Posterior cingulate gyrus (tissue), 11 donors: ENCODE measurements at places on chromosomes 7 and 10.

GRCh38 chr7:132435016-132435990 lies 141.0 kb downstream of the PLXNA4 start:
- peak; percentile 67 for DNase-seq

- peak; percentile 46 for DNase-seq
Measured at GRCh38 chr7:6419310-6419773, 28.4 kb downstream of the DAGLB start.

GRCh38 chr10:86292462-86293395 lies 73.9 kb downstream of the GRID1 start:
- no peak for DNase-seq

GRCh38 chr7:128841171-128841690 lies 11.0 kb downstream of the FLNC start:
- no peak for DNase-seq

DNA sequence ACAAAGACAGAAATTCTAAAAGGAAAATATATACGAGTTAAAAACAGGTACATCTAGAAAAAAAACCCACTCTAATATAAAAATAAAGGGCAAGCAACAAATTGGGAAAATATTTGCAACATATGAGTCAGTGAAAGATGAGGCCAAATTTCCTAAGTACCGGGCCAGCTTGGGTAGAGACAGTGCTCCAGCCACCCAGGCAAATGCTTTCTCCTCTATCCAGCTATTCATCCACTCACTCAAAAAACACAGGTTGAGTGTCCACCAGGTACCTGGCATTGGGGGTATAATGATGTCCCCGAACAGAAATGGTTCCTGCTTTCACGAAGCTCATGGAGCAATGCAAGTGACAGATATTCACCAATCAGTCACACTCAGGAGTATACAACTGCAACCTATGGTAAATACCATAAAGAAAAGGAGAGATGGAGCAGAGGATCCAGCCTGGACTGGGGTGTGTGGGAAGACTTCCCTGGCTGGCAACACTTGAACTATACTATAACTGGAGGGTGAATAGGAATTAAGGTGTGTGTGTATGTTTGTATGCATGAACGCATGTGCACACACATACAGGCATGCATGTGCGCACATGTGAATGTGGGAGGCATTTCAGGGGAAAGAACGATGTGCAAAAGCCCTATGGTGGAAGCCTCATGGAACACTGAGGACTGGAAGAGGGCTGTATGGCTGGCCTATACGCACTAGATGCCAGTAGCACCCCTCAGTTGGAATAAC lies 2.3 kb downstream of the ARHGAP22 start:
- DNase-seq: no peak

DNA sequence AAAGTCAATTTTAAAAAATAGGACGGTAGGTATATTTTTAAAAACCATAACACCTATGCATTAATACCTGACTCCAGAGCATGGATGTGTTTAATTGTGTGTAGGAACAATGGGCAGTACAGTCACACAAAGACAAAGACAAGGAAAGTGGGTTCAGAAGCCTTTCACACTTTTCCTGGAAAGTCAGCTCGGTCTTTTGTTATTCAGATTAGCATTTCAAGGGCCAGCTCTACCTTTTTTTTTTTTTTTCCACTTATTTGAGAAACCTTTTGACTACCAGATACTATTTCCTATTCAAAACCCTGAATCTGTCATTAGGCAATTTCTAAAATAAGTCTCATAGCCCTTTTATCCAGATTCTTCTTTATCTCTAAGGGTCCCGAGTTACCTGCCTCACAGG lies 401.9 kb downstream of the PARD3 start:
- DNase-seq: no peak

DNA sequence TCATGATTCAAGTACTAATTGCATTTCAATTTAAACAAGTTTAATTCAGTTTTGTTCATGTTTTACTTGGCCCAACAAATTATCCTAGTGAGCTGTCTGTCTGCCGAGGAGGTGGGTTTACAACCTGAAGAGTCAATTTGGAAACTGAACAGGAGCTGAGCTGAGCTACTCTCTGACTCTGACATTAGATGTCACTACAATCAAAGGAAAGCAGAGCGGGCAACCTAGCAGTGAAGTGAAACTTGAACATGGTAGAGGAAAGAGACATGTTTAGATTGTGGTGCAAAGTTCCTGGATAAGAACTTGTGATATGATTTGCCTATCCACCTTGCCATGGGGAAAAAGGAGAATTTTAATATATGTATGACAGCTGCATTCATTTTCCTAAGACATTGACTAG lies 9.6 kb upstream of the AGR3 start:
- DNase-seq: peak; percentile 65

DNA sequence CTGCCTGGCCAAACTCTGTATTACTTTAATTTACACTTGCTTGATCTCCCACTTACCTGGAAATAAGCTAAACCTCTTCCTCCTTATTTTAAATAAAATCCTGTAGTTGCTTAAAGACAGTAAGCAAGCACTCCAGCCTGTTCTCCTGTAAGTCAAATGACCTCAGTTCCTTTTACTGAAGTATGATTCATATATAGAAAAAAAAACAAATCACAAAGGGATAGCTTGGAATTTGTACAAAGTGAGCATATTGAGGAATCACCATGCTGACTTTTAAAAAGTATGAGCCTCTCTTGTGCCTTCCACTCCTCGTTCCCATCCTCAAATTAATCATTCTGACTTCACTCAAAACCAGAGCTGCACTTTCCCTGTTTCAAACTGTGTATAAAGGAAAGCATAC lies 52.0 kb downstream of the C10orf90 start:
- DNase-seq: no peak

DNA sequence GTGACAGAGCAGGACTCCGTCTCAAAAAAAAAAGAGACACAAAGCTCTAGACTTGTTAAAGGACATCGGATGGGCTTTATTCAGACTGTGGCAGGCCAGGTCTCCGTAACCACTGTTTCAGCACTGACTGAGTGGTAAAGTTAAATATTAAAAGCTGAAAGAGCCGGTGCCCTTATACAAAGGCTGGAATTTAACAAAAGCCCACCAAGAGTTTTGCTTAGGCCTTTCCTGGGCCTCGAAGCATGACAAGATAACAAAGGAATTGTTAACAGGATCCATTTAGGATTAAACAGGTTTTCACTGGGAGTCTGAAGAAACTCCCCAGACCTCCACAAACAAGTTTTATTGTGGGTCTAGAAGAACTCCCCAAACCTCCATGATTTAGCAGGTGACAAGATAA lies 727.8 kb downstream of the TYW1 start:
- no peak for DNase-seq

DNA sequence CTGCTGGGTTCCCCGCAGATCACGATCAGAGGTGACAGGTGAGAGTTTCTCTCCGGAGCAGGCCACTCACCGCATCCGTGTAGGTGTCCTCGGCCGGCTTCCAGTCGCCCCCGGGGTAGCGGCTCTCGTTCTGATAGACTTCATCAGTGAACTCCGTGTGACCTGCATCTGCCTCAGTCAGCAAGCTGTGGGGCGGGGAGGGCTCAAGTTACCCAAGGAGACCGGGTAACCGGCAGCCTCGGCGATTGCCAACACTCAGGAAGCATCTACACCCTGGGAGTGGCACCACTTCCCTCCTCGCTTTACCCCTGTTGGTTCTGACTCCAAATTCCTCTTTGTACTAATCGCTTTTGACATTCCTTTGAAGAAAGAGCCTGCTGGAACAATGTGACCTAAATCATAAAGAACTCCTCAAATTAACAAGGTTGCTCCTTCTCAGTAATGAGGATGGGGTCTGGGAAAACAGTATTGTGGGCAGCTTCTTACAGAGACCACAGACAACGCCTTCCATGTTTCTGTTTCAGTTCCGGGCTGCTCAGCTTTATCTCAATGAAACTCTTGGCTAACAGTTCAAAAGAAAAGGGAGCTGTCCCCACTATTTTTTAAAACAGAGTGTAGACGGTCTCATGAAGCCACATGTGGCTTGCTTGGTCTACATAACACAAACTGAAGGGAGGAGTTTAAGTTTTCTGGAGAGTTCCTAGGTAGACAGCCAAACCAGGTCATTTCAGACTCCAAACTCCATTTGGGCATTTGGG lies 118.1 kb downstream of the MYOF start:
- DNase-seq: peak; percentile 19

GRCh38 chr7:52195664-52196063 lies 839.8 kb upstream of the POM121L12 start:
- no peak for DNase-seq

DNA sequence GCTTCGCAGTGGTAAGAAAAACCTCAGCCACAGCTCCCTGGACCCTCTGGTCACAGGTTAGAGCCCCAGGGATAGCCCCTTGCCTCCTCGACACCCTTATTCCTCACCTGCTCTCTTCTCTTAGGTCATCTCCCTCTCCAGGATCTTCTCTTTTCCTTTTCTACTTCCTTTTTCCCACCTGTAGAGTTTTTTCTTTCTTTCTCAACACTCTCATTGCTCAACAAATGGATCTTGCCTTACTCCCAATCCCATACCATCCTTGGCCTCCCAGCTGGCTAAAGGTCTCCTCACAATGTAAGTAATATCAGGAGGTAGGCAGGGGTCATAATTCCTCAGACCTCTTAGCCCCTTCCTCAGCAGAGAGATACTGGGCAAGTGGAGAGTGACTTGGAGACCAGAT lies 17.2 kb downstream of the WNT8B start:
- DNase-seq: no peak

GRCh38 chr7:29854257-29854938 lies 48.1 kb downstream of the WIPF3 start:
- DNase-seq: no peak

DNA sequence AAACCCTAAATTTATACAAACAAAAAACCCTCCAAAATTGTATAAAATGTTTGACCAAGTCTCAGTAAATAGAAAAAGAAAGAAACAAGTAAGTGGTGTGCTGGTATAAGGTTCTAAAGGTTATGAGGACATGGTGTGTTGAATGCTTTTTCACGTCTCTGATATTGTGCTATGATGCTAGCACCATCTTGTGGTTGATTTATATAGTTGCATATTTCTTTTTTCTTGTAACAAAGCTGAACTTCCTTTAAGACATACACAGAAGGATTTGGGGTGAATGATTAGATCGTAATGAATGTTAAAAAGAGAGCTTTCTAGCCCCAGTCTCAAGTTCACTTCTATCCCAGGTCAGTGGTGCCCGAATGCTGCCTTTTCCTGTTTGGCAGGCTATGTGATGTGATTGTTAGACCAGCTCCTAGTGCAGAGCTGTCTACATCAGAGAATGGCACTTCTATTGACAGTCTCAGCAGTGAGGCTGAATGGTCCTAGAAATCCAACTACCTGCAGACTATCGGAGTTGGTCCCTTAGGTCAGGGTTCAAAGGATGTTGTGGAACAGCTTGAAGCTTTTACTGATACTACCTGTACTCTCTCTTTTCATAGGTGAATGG lies 25.0 kb downstream of the VTI1A start:
- DNase-seq: no peak

DNA sequence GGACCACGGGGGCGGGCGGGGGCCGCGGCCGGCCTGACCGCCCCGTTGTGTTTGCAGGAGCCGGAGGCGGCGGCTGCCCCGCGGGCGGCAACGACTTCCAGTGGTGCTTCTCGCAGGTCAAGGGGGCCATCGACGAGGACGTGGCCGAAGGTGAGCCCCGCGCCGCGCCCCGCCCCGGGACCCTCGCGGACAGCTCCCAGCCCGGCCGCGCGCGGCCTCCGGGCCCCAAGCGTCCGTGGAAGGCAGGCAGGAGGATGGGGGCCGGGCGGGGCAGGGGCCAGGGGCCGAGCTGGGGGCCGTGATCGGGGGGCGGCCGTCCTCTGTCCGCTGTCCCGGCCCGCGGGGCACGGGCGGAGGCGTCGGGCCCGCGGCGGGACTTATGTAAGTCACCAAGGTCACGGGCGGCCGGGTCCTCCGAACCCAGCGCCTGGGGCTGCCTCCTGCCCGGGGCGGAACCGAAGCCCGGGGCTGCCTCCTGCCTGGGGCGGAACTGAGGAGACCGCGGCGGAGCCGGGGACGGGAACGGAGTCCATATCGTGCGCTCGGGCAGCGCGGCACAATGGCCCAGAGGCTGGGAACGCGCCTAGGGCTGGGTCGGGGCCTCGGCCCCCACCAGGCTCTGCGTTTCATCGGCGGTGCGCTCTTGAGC lies 497 bp downstream of the PPP2R2D start:
- DNase-seq: no peak

DNA sequence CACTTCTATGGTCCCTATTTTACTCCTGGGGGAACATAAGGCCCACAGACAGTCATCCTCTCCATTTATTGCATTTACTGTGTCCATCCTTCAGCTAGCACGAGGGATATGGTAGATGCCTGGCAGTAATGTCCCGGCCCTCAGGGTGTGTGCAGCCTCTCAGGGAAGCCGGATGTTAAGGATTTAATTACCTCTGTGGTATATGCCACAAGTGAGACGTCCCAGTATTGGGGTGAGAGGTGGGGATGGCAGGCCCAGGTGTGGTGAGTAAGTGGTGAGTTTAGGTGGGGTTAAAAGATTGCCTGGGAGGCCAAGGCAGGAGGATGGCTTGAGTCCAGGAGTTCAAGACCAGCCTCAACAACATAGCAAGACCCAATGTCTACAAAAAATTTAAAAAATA lies 144.9 kb downstream of the SH3PXD2A start:
- no peak for DNase-seq

GRCh38 chr10:104750291-104750690 lies 109.2 kb downstream of the SORCS3 start:
- no peak for DNase-seq

- DNase-seq: peak; percentile 44
Measured at GRCh38 chr10:12795315-12796110, 206.0 kb downstream of the CCDC3 start.

DNA sequence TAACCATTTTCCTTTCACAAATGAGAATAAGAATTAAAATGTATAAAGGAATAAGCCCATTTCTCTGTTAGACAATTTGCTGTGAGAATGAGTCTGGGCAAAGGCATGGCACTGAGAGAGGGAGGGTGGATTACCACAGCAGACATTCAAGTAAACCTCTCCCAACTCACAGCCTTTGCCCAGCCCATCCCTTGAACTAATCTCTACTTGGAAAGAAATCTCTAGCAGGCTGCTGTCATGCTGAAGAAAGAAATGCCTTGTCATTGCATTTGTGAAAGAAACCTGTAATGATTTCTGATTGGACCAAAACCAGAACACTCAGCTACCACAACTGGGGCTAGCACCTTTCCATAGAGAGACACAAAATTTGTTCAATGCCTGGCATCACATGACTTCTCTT lies 39.2 kb downstream of the CH25H start:
- no peak for DNase-seq
